ENCODE measurements at places on chromosomes 3 and 15.

DNA sequence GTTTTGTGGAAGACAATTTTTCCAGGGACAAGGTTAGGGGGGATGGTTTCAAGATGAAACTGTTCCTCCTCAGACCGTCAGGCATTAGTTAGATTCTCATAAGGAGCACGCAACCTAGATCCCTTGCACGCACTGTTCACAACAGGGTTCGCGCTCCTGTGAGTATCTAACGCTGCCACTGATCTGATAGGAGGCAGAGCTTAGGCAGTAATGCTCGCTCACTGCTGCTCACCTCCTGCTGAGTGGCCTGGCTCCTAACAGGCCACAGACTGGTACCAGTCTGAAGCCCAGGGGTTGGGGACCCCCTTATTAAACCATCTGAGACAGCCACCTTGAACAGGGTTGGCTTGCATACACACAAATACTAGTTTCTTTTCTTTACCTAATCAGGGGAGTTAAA lies 13.5 kb upstream of the IMPG2 start:
- DNase-seq = no peak

DNA sequence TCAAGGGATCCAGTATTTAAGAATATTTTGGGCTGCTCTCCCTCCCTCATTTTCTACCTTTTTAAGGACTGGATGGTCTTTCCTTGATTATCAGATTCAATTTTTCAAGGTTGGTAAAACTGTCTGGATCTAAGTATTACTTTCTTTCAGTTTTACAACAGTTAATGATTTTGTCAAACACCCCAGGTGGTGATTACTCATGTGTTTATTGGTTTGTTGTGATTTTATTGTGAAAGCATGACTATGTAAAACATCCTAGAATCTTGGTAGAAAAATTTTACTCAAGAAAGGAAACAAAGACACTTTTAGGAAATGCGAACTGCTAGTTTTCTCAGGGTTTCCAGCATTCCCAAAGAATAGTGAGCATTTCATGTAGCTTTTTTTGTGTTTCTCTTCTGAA lies 7.3 kb downstream of the GTF2E1 start:
- DNase-seq = no peak

DNA sequence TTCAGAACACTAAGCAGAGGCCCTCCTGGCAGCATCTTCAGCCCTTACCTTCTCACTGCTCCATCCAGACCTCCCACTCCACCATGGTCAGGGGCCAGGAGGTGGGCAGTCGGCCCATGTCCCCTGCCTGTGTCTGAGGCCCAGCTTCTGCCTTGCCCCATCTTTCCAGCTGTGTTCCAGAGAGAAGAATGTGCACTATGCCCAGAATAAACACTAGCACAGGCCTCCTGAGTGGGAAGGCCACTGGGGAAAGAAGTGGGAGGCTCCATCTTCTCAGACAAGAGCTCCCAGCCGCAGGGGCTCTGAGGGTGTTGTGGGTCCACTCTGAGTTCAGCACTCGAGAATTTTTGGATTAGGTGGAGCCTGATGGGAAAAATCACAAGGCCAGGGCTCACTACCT lies 44.5 kb downstream of the ADCY5 start:
- no peak for DNase-seq

DNA sequence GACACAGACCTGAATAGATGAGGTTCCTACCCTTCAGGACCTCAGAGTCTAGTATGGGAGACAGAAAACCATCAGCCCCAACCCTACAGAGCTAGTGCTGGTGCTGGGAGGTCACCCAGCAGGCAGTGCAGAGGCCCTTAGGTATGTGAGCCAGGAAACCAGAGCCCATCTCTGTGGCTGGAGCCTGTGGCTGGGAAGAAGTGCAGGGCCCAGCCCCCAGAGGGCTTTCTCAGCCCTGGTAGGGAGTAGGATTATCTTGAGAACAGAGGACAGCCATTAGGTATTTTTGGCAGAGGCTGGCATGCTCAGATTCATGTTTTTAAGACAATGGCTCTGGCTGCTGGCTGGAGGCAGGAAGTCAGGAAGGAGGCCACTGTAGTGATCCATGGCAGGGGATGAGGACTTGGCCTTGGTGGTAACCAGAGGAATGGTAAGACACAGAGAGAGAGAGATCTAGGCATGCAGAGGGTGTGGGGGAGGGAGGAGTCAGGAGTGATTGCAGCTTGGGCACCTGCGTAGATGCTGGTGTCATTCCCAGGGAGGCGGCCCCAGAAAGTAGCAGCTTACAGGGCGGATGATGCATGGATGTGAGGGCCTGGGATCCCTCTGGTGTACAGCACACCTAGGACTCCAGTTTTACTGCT lies 220.9 kb upstream of the EIF1B start:
- no peak for DNase-seq

GRCh38 chr3:142614059-142614626 lies 17.9 kb downstream of the PLS1 start:
- no peak for DNase-seq

DNA sequence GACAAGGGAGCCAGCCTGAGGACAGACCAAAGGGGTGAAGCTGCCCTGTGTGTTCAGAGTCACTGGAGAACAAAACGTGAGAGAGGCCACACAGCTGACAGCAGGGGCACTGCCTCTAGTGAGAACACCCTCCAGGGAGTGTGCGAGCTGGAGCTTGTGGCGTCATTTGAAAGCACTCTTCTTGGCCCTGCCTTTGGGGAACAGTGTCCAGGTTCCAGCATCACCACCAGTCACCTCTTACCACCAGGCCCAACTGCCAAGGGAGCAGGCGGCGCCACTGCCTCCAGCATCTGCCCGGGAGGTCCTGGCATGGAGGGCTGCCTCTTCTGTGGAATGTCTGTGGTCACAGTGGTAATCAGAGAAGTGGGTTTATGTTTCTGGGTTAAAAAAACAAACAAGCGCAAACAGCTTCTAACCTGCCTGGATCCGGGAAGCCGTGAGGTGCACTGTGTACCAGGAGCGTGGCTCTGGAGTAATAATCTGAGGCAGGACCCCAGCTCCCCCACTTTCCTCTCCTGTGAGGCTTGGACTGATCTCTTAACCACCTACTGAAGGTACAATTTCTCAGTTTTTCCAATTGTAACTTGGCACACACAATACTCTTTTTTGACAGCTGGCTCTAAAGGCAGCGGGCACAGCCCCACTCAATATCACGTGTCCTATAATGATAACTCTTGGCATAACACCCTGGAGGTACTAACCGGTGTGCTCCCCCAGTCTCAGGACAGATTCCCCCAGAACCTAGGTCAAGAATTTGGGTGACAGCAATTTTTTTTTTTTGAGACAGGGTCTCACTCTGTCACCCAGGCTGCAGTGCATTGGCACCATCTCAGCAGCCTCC lies 32.2 kb upstream of the CDCP1 start:
- DNase-seq = no peak

DNA sequence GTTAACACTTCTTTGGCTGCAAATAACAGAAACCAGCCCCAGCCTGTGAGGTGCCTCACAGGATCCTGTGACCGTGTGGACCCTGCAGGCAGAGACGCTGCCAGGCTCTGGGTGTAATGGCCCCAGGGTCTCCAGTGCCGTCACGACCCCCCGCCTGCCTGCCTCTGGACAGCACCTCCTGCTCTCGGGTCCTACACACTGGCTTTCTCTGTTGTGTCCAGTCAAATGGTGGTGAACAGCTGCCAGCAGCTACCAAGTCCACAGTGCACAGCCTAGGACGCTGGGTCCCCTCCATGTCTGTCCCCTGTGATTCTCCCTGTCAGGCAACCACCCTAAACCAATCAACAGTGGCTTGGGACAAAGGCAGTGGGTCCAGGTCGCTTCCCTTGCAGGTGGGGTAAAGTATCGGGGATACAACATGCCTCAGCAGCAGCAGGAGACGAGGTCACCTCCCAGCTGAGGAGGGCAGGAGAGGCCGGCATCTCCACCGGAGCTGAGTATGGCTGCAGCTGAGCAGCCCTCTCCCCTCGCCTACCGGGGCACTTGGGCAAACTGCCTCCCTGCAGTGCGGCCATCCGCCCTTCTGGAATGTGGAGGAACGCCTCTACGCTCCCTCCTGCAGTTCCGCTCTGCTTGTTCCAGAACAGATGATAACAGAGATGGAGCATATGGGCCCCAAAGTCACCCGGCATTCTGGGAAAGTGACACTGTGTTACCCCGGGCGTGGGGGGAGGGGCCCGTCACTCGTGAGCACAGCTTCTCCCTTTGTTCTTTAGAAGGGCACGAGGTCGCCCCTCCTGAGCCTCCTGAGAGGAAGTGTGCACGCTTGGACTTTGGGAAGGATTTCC lies 21.1 kb upstream of the SKOR1 start:
- no peak for DNase-seq

DNA sequence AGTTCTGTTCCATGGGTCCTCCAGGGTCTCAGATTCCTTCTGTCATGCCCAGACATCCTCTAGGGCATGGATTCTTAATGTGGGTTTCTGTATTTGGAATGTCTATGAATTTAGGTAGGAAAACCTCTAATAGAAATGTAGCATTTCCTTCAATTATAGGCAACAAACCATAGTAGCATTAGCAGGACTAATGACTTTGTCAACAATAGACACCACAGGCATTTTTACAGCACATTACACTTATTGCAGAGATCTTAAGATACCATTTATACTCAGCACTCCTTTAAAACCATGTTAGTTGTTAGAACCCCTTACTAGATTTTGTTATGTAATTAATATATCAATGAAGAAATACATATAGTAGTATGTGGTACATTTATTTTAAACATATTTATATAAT lies 77.8 kb upstream of the TBC1D5 start:
- DNase-seq = no peak

GRCh38 chr15:78921940-78922339 lies 22.9 kb downstream of the CTSH start:
- DNase-seq = no peak

DNA sequence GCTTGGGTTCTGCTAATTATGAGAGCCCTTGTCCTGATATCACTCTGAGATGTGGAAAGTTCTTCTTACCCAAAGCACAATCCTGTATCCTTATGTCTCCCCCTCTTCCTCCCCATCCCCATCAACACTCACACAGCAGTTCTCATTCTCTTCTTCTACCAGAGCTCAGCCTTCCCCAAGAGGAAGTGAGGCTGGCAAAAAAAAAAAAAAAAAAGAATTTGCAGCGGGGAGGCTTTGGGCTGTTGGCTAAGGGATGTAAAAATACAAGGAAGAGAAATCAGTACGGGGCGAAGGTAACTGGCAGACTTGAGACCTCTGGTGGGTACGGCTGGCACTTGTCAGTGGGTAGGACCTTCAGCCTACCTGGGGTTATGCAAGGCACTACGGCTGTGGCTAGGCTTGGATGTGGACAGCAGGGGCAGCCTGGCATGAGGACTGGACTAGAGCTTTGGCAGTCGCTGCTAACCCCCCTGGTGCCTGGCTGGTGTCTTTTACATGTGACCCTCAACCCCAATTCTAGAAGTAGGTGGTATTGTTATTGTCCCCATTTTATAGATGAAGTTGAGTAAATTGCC lies 5.4 kb downstream of the VIPR1 start:
- no peak for DNase-seq

All from suppressor macrophage (primary cell).